ENCODE measurements at places on chromosomes 6 and 20.

DNA sequence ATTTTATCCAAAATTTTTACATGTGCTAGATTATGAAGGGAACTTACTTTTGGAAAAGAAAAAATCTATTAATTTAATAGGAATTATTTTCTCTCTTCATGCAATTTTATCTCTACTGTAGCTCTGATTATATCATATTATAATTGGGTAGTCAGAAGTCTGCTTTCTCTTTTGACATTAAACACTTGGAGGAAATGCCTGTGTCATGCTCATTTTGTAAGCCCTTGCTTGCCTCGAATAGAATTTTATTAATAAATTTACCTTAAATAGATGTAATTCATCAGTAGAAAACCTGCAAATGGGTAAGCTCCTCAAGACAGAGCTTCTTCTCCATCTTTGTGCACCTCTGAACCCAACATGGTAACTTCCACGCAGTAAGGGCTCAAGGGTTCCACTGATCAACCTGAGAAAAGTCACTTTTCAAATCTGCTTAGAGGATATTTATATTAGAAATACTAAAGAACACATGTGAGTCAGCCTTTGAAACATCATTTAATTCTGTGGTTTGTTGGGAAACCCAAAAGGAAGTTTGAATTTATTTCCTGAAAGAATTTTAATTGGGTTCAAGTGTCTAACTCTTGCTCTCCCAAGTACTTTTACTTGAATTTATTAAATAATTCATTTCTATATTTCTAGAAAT, 266.0 kb downstream of the ALDH8A1 start:
- DNase-seq, result no peak

GRCh38 chr20:62376112-62377063, 9.3 kb upstream of the LAMA5 start:
- DNase-seq, result no peak

DNA sequence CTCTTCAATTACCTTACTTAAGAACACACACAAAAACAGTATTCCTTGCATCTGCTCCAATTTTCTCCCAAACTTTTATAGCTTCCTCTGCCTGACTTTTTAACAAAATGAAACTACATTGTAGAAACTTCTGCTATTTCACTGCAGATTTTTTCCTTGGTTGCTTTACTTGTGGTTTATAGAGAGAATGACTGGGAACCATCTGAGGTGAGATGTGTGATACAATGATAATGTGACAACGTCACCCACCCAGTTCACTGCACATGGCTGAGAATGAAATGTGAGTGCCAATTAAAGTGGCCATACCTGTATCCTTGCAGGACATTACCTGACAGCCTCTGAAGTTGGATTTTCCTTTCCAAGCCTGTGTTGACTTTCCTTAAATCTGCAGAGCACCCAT, 258.4 kb downstream of the CD83 start:
- DNase-seq, result no peak

DNA sequence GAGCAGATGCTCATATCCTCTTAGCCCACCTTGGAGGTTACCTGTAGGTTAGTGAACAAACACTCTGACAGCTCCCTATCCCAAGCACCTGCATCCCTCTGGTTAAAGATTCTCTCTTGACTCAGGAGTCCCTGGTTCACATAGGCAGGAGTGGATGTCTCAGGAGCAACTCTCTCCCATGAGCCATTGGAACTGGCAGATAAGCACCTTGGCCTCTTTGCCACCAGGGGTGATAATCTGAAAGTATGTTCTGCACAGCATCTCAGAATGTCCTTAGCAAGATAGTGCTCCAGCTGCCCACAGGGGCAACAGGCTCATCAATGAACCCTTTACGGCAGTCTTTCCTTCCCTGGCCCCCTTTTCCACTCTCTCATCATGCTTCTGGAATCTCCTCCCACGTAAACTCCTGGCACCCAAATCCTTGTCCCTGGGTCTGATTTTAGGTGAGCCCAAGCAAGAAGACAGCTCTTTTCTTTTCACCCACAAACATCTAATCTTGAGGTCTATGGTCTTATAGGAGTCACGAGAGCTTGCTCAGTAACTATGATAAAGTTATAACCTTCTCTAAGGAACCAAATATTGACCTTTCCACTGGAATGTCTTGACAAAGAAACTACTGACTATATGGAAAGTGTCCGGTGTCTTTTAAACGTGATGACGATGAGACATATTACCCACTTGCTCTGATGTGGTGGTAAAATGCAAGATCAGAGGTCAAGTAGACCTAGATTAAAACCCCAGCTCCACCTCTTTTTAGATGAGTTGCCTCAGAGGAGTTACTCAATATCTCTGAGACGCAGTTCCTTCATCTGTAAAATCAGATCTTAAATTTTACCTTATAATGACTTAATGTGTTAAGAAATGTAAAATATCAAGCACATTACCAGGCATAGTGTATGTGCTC, 39.8 kb upstream of the ISM1 start:
- DNase-seq, result no peak

DNA sequence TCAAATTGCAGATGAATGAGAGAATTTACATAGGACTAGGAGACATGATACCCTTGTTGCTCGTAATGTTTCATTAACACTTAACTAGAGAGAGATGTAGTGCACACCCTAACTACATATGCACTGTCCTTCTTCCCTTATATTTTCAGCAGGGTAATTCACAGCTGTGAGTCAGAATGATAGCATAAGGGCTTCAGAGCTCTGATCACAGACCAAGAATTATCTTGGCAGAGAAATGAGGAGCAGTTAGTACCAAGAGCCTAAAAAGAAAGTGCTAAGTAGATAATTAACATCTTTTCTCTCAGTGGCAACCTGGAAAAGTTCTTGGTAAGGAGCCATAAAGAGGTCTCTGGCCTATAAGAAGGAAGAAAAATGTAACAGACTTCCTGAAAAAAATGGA, 35.8 kb downstream of the GRIK2 start:
- DNase-seq, result no peak

GRCh38 chr6:35552285-35552917, 39.7 kb upstream of the TULP1 start:
- no peak for DNase-seq

All from posterior cingulate gyrus (tissue), 11 donors.